ENCODE measurements at places on chromosomes 4 and X.

DNA sequence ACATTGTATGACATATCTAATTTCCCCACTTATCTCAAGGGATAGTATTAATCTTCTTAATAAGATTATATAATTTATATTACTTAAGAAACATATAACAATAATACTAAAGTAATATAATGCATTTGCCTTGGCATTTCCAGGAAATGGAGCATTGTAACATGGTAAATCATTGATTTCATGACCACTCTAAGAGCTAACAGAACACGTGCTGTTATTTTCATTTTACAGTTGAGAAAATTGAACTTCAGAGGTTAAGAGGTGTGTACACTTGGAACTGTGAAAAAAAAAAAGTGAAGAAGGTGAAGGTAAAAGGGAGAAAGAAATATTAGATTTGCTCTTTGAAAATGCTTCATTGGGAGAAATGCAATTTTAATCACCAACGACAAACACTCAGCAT, 522.6 kb downstream of the IL15 start:
- DNase-seq, result no peak

- no peak for DNase-seq
These were observed 59.2 kb upstream of the TXK start for GRCh38 chr4:48193096-48193836.

GRCh38 chr4:147586637-147587036, 30.6 kb upstream of the TMEM184C start:
- DNase-seq, result no peak

- no peak for DNase-seq
These were observed 61.3 kb downstream of the STOX2 start for GRCh38 chr4:183966371-183966770.

- DNase-seq, result no peak
These were observed 128.7 kb downstream of the AFAP1 start for GRCh38 chr4:7810783-7811535.

DNA sequence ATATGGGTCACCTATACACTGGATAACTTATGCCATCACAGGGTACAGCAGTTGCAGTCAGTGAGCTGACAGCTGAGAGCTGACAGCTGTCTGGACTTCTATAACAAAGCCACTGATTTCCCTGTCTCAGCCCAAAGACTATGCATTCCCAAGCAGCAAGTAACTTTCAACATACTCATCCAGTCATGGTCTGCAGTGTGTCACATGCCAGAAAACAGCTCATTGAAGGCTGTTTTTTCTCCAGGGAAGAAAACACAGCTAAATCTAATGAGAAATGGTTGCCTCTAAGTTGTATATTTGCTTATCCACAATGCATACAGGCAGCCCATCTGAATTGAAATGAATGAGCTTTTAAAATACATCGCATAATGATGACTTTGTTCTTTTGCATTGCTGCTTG, 6.3 kb downstream of the KIAA1210 start:
- no peak for DNase-seq

DNA sequence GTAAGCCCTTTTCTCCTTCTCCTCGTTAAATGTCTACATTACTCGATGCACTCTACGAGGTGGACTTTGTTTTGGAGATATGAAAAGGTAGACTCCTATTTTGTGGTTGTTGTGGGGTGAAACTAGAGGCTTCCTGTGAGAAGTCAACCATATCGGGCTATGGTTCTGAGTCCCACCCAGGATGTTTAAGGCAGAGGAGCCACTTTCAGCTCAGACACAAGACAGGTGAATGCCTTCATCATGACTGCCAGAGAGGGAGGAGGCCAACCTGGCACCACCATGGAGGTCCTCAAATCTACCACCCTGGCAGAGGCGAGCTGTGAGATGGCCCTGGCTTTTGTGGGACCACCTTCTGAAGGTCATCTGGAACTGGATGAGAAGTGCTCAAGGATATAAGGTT, 154.4 kb upstream of the KLF3 start:
- DNase-seq, result no peak

DNA sequence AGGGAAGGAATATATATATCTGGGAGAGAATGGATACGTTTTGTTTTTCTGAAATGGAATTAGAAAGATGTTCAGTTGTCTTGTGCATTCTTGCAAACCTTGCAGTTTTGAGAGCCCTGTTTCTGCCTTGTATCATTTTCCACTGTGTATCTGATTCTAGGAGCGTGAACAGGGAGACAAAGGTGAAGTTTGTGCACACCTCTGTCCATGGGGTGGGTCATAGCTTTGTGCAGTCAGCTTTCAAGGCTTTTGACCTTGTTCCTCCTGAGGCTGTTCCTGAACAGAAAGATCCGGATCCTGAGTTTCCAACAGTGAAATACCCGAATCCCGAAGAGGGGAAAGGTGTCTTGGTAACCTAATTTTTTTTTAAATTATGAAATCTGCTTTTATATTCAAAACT, 17.7 kb downstream of the PGM2 start:
- DNase-seq, result no peak

DNA sequence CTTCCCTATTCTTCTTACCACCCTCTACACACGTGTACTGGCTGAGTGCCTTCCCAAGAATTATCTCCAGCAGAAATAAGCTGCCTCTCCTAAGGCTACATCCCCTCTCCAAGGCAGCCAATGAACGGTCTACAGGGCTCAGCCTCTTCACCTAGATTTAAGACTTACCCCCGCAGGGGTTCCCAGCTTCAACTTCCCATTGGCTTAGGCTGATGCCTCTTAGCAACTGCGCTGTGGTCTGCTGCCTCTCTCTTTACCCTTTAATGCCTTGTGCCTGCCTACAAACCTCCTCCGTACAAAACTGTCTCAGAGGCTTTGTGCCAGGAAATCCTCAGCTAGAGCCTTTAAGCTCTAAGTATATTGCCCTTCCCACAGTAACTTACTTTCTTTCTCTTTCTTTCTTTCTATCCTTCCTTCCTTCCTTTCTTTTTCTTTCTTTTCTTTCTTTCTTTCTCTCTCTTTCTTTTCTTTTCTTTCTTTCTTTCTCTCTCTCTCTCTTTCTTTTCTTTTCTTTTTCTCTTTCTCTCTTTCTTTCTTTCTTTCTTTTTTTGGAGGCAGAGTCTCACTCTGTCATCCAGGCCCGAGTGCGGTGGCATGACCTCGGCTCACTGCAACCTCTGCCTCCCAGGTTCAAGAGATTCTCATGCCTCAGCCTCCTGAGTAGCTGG, 15.1 kb upstream of the PIGA start:
- no peak for DNase-seq

GRCh38 chrX:133413218-133413925, 1.9 kb downstream of the GPC4 start:
- no peak for DNase-seq

DNA sequence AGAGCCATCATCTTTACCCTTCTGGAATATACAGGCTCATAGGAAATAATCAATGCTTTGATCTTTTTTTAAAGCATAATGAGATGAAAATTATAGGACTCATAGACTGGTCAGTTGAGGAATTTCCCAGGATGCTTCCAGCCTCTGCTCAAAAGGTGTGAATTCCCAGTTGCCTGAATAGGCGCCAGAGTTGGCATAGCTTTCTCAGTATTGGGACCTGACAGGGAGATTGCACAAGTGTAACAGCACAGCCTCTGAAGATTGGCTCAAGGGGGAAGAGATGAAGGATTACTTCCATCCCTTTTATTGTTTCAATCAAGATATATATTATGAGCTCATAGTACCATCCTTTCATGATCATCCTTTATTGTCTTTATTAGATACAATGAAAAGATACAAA, 17.9 kb downstream of the TET2 start:
- DNase-seq, result no peak

- DNase-seq, result no peak
These were observed 205.4 kb downstream of the SHROOM3 start for GRCh38 chr4:76640353-76640910.

- no peak for DNase-seq
These were observed 907.7 kb downstream of the RAB28 start for GRCh38 chr4:12576409-12576808.

DNA sequence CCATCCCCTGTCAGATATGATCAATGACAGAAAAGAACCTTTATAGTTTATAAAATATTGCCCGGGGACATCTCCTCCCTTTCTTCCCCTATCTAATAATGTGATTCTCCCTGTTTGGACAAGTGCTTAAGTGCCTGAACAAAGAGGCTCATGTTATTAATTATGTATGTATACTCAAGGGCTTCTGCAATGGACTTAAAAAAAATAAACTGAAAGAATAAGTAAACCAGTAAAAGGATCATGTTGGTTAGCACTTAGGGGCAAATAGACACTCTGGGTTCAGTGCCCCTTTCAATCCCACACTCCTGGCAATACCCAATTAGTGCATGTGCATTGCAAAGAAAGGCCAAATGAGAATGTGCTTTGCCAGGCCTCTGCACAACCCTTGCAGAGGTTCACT, 30.7 kb upstream of the RPS6KA6 start:
- DNase-seq, result no peak

- no peak for DNase-seq
These were observed 166.4 kb downstream of the TSPAN5 start for GRCh38 chr4:98491899-98492559.

- DNase-seq, result no peak
These were observed 424.3 kb downstream of the ARAP2 start for GRCh38 chr4:35820003-35820402.
